H4 (cell line): ENCODE measurements at places on chromosomes 16 and 17. TPM values are rescaled to one million over a fixed set of nuclear protein-coding genes. Genes with fewer than 3 reads are reported as not detected.

The CYTH1 gene
- total RNA-seq = 8.0 and 9.7 TPM in 2 replicates

DNA sequence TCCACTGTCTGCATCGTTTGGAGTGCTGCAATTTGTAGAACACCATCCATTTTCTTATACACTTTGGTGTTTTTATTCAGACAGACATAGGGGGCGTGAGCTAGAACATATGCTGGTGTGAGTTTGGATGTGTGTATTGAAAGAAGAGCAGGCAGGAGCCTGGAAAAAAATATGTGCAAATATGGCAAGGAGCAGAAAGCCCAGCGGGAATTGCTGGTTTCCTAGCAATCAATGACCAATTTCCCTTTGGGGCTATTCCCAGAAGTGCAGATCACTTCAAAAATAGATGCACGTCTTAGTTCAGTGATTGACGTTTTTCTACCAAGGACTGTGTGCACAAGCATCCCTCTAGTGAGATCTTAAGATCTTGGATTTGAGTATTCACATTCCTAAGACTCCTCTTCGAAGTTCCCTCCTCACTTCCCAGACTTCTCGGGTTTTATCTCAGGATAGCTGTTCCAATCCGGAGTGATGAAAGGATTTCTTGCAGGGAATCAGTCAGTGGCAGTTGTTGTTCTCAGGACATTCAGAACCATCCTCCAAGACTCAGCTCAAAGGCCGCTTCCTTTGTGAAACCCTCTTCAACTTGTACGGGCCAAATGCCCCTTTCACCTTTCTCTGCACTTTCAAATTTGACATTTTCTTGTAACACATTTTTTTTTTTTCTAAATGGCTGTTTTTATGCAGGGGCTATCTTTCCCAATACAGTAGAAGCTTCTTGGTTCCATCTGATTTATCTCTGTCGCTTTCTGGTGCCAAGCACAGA, 268.7 kb upstream of the ASIC2 start:
- DNase-seq = no peak

DNA sequence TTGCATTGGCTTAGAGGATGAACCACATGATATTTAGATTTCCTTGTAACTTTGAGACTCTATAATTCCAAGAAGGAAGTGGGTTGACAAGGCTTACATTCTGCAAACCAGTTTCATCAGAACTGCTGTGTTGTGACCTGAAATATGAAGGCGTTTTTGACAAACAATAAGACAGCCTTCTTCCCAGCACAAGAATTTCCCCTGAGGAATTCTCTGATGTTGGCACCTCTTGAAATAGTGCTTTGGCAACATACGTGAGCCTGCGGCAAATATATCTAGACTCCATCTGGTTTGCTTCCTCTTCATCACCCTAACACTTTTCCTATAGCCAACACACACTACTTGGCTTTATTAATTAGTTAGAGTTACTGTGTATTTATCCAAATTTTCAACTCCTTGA, 585.5 kb upstream of the SOX9 start:
- DNase-seq = no peak

GRCh38 chr16:25151996-25152395, 40.5 kb downstream of the LCMT1 start:
- peak; percentile 55 for DNase-seq

DNA sequence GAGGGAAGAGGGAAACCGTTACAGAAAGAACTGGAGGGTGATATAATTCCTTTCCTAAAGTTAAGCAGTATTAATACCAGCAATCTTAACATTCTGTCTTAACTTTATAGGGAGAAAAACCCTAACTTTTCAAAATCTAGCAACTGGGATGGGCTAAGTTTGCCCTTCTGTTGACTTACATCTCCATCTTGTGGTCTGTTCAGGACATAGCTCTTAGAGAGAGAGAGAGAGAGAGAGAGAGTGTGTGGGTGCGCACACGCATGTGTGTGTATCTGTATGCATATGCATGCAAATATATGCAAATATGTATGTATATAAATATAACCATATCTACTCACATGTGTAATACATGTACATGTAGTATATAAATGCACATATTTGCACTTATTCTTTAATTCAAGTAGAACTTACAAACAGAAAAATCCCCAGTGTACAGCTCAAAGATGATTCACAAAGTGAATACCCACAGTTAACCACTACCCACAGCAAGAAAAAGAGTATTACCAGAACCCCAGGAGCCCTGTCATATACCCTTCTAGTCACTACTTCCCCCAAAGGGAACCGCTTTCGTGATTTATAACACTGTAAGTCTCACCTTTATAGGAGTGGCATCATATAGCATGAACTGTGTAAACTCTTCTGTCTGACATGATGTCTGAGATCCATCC, 46.5 kb downstream of the STX8 start:
- DNase-seq = no peak

DNA sequence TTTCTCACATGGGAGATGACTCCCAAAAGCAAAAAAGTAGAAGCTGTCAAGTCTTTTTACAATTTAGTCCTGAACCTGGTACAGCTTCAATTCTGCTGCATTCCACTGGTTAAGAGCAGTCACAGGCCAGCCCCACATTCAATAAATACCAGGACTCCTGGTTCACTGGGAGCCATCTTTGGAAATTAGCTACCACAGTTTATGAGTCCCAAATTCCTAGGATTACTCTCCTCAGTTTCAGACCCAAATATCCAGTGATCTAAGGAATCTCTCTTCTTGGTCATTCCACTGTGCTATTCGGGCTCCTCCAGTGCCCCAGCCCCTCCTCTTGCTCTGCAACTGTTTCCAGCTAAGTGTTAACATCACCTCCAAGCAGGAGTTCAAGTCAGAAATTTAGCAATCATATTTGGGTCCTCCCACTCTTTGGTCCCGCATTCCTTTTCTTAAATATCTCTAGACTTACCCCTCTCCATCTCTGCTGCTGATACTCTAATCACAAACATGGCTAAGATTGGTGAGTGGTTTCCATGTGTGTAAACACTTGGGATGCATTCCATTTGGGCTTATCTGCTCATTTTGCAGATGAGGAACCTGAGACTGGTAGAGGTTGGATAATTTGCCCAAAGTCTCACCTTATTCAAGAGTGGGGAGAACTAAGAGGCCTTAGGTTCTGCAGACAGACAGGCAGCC, 9.6 kb upstream of the WIPF2 start:
- DNase-seq = no peak

The MRC2 gene
- 73.3 and 79.9 TPM in 2 replicates for total RNA-seq

- peak; percentile 30 for DNase-seq
These were observed 45.3 kb downstream of the BRD7 start for GRCh38 chr16:50323335-50324011.

The ATF7IP2 gene
- not detected in 2 replicates for total RNA-seq

GRCh38 chr17:74159226-74159840, 44.1 kb upstream of the RPL38 start:
- no peak for DNase-seq

- no peak for DNase-seq
These were observed 3.5 kb downstream of the MPO start for GRCh38 chr17:58277107-58277801.

DNA sequence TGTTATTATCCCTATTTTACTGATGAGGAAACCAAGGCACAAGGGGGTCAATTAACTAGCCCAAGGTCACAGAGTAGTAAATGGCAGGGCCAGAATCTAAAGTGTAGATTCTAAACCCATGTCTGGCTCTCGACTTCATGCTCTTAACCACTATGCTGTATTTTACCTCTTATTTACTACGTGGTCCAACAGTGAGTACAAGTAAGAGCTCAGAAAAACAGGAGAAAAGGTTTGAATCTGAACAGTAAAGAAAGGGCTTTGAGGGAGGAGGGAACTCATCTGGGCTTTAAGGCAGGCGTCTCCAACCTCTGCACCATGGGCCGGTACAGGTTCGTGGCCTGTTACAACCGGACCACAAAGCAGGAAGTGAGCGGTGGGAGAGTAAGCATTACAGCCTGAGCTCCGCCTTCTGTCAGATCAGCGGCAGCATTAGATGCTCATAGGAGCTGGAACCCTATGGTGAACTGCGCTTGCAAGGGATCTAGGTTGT, 62.9 kb downstream of the SMURF2 start:
- DNase-seq = no peak

The PROCA1 gene
- total RNA-seq = 0.70 TPM in 1 of 2 replicates, not detected in the other

The MPO gene
- not detected in 2 replicates for total RNA-seq

The CCL4L2 gene
- total RNA-seq = not detected in 2 replicates

DNA sequence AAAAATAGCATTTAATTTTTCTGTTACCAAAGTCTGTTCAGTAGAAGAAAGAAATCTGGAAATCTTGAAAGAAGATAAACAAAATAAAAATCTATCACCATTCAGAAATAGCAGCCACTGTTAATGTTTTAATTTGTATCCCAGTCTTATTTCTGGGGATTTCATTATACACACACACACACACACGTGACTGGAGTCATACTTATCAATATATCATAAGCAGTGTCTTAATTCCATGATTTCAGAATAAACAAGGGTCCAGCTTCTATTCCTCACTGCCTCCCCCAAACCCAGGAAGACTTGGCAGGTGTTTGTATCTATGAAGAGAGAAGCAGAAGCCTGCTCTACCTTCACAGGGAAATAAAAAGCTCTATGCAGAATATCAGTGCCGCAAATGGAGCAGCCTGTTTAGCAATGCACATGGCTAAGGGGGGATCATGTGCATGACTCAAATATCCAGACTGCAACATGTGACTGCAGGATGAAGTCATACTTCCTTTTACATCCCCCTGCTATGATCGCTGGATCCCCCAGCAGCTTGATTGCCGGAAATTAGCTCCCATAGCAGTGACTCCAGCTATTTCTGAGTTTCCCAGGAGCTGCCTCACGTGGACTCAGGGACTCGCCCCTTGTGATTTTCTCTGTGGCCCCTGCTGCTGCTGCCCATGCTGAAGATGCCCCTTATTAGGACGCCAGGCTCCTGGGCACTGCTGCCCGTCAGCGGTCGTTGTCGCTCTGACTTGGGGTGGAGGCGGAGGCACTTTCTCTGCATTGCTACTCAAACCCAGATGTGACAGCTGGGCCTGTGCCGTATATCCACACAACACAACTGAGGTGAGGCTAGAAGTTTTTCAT, 341.0 kb downstream of the CPPED1 start:
- DNase-seq = peak; percentile 13

DNA sequence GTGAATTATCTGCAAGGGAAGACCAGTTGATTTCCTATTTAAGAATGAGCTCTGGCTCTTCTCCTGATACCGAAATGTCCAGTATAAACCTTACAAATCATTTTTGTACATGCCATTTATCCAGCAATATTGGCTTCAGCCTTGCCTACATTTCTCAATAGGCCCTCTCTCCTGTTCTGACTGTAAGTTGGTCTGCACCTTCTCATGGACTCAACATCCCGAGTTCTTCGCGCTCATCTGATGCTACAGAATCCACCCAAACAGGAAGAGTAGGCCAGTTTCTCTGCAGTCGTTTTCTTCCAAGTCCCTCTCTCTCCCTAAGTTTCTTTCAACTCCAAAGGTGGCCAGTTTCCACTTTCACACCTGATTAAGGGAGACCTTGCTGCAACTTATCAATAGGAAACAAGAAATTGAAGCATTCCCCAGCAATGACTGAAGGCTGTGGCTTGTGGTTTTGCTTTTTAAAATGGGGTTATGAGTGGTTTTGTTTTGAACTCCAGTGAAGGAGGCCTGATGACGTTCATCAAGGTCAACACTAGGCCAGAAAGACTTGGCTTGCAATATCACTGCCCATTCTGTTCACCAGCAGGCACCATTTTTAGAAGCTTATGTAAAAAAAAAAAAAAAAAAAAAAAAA, 383.0 kb downstream of the MAF start:
- DNase-seq = no peak
